ENCODE measurements at places on chromosomes 13 and 19.

GRCh38 chr13:40600149-40600751 is 66.2 kb downstream of the FOXO1 start:
- no peak for DNase-seq

DNA sequence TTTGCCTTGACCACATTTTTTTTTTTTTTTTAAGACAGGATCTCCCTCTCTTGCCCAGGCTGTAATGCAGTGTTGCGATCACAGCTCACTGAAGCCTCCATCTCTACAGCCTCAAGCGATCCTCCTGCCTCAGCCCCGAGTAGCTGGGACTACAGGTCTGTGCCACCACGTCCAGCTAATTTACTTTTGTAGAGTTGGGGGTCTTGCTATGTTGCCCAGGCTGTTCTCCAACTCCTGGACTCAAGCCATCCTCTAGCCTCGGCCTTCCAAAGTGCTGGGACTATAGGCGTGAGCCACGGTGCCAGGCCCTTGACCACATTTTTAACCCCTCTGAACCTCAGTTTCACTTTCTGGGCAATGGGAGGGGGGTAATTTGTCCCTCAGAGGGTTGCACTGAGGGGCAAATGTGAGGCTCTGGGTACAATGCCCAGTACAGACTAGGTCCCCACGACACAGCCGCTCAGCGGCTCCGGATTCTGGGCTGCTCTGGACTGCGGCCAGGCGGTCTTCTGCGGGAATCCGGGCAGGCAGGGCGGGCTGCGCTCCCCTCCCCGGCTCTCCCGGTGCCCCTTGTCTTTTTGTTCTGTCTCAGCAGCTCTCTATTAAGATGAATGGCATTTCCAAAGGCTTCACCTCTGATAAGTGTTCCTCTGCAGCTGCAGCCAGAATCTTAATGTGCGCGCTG is 3.8 kb upstream of the ALOX5AP start:
- no peak for DNase-seq

GRCh38 chr13:32852526-32852925 is 163.7 kb upstream of the KL start:
- no peak for DNase-seq

GRCh38 chr13:106230450-106230849 is 305.0 kb downstream of the EFNB2 start:
- no peak for DNase-seq

GRCh38 chr19:5340637-5341447 is at the start of gene PTPRS:
Gene PTPRS (minus strand): TSS chr19:5340812. CDS start chr19:5286140, 54,672 bp downstream.
- DNase-seq, result peak; percentile 67

DNA sequence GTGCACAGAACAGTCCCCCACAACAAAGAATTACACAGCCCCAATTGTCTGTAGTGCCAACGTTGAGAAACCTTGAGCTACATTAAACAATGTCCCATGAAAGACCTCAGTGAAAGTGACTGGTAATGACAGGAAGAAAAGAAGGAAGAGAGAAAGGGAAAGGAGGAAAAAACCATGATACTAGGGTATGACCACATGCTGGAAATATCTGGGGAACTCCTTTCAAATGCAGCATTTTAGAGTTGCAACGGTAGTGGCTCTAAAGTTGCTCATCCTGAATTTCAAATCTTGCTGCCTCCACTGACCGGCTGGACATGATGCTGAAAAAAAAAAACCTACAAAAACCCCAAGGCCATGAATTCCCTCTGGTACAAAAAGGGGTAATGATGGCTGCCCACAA is 26.5 kb downstream of the FPR3 start:
- no peak for DNase-seq

DNA sequence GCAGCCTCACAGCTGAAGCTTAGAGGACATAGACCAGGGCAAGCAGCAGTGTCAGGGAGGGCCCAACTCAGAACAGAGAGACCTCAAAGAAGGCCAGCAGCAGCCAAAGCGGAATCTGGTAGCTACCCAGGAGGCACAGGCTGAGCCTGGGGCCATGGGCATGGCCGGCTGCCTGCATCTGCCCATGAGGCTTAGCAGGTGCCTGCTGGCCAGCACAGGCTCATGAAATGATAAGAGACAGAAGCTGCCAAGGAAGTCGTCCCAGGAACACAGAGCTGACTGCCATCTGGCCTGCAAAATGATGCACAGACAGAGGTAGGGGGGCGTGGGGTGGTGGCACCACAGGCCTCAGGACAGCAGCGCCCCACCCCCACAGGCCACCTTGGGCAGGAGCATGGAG is 29.2 kb downstream of the TUBA3C start:
- DNase-seq, result no peak

DNA sequence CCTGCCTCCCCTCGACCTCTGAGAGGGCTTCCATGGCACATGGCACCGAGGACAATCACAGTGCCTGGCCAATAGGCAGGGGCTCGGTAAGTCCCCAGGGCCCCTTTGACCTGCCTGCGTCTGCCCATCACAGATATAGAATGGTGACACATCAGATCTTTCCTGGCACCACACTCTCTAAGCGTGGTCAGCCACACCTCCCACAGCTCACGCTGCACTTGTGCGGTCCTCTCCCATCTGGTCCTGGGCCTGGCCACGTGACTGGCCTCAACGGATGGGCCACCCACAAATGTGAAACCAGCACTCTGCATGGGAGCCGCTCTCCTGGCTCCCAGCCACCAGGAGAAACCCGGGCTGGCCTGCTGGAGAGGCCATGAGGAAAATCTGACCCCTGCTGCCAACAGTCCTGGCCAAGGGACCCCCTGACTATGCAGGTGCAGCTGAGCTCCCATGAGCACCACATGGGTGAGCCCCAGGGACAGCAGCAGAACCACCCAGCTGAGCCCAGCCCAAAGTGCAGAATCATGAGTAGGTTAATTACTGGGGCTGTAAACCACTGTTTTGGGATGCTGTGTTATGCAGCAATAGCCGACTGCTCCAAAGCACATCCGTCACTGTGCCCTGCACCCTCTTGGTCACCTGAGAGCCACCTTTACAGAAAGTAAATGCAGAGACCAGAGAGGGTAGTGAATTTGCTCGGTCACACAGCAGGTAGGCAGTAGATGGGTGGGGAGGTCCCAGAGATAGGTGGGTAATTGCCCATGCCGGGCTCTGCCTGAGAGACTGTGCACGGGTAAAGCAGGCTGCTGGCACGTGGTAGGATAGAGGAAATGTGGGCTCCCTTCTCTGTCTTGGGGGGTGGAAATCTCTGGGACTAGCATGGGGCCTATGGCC is 9.7 kb upstream of the MEF2B start:
- no peak for DNase-seq

GRCh38 chr13:107441279-107441678 is 774.1 kb downstream of the LIG4 start:
- DNase-seq, result peak; percentile 94

DNA sequence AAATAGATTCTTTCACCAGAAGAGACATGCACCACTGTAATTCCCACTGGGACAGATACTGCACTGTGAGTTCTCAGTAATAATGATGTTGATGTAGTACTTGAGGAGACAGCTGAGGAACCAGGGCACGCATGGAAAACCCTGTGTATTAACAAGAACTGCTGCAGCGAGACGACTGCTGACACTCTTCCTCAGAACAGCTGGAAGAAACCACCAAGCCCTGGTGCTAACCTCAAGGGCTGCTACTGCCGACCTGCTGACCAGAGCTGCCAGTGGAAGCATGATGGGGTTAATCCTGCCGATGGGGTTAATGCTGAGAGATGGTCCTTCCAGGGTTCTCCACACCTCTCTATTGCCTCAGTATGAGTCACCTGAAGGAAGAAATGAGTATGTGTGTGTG is 45.6 kb downstream of the EDNRB start:
- no peak for DNase-seq

GRCh38 chr19:37983916-37984315 is 76.9 kb downstream of the SIPA1L3 start:
- no peak for DNase-seq

GRCh38 chr13:102777736-102778135 is 4.2 kb upstream of the TEX30 start:
- DNase-seq, result no peak

DNA sequence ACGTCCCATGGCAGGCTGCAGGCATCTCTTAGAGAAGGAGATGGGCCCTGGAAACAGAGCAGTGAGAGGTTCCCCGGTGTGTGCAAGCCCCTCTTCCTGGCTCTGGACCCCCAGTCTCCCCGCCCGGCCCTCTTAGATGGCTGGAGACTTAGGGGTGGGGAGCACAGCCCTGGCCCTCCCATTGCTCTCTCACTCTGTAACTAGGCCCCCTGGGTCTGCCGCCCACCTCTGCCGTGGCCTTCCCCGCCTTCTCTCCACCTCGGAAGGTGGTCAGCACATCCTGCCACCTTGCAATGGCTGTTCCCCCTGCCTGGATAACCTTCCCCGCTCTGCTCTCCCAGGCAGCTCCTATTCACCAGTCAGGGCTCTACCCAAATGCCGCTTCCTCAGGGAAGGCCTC is 21.8 kb upstream of the C2CD4C start:
- no peak for DNase-seq

DNA sequence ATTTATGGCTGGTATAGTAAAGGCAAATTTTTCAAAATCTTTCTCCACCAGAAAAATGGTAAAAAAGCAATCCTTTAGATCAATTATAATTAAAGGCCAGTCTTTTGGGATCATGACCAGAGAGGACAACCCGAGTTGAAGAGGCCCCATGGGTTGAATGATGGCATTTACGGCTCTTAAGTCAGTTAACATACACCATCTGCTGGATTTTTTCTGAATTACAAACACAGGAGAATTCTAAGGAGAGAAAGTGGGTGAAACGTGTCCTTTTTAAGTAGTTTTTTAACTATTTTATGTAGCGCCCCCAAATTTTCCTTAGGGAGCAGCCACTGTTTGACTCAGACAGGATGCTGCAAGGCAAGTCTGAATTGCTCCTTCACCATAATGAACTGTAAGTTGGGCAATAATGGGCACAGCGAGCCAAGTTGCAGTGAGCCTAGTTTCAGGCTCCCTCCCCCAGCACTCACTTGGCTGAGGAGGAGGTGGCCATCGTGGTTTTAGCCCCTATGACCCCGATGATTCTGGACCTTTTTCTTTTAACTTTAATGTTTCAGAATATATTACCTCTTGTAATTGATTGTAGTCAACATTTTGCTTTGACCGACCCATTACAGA is 13.6 kb upstream of the ZNF611 start:
- DNase-seq, result no peak

DNA sequence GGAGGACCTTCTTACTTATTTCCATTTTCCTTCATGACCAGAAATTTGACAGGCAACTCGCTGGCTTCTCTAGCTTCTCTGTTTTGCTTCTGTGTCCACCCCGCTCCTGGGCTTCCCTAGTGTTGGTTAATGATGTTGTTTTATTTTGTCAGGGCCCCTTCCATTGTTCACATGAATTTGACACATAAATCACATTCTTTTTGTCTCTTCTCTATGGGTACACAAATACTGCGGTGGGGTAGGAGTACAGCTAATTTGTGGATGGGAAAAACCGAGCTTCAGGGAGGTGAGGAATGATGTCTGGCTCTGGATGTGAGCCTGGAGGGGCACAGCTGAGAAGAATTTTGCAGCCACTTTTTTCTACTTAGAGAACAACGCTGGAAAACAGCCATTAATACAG is 199.8 kb downstream of the DNAJC15 start:
- DNase-seq, result no peak

- no peak for DNase-seq
Measured at GRCh38 chr13:44368062-44368591, 5.5 kb upstream of the SERP2 start.

GRCh38 chr19:1220976-1221903 is 15.7 kb downstream of the STK11 start:
- DNase-seq, result no peak

DNA sequence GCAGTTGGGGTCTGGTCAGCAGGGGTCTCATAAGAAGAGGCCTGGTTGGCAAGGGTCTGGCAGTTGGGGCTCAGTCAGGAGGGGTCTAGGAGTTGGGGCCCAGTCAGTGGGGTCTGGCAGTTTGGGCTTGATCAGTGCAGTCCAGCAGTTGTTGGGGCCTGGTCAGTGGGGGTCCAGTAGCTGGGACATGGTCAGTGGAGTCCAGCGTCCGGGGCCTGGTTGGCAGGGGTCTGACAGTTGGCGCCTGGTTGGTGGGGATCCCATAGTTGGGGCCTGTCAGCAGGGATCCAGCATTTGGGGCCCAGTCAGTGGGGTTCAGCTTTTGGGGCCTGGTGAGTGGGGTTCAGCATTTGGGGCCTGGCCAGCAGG is 60.5 kb upstream of the TPM4 start:
- DNase-seq, result no peak

GRCh38 chr13:96161141-96161540 is 71.2 kb downstream of the HS6ST3 start:
- no peak for DNase-seq

GRCh38 chr19:16384688-16385087 is 60.1 kb downstream of the KLF2 start:
- DNase-seq, result no peak

- no peak for DNase-seq
Measured at GRCh38 chr19:50198431-50199258, 4.8 kb upstream of the MYH14 start.

GRCh38 chr19:18156841-18157464 is 4.0 kb downstream of the PIK3R2 start:
- DNase-seq, result peak; percentile 86

DNA sequence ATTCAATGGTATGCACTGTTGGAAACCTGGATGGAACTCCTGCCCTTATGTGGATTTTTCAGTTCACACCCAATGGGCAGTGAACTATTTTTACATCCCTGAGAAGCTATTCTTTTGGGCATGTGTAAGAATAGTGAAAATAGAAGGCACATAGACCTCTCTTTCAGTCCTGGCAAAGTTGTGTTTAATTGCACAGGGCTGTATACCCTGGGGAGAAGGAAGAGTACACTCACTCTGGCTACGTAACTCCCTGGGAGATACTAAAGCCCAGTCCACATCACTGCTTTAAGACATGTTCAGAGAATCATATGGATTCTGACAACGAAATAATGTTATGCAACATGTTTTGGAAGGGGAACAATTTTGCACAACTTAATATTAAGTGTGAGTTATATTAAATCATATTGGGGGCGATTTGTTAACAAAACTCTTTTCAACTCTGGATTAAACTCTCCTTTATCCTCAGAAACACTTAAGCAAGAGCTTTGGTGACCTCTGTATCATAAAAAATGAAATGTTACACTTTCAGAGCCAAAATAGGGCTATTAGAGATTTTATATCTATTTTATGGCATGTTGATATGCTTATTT is 166.1 kb downstream of the DCT start:
- DNase-seq, result no peak

- no peak for DNase-seq
Measured at GRCh38 chr19:14023404-14024235, 4.3 kb upstream of the RLN3 start.

DNA sequence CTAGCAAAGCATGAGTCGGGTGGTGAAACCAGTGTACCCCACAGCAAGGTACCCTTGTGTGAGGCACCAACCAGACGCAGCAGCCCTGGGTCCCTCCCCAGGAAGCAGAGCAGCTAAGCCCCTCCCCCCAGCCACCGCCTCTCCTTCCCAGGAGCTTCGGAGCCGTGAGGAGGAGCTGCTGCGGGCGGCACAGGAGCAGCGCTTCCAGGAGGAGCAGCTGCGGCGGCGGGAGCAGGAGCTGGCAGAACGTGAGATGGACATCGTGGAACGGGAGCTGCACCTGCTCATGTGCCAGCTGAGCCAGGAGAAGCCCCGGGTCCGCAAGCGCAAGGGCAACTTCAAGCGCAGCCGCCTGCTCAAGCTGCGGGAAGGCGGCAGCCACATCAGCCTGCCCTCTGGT is 12.4 kb downstream of the TTC9B start:
- DNase-seq, result no peak

Measured in kidney glomerular epithelial cell (primary cell).